ENCODE measurements at places on chromosomes 12 and 14.
A peak's percentile ranks its signal among the peaks of the same experiment; 100 is the strongest.

- no peak for DNase-seq
Observed at GRCh38 chr14:91883753-91884152, 16.4 kb upstream of the TC2N start.

DNA sequence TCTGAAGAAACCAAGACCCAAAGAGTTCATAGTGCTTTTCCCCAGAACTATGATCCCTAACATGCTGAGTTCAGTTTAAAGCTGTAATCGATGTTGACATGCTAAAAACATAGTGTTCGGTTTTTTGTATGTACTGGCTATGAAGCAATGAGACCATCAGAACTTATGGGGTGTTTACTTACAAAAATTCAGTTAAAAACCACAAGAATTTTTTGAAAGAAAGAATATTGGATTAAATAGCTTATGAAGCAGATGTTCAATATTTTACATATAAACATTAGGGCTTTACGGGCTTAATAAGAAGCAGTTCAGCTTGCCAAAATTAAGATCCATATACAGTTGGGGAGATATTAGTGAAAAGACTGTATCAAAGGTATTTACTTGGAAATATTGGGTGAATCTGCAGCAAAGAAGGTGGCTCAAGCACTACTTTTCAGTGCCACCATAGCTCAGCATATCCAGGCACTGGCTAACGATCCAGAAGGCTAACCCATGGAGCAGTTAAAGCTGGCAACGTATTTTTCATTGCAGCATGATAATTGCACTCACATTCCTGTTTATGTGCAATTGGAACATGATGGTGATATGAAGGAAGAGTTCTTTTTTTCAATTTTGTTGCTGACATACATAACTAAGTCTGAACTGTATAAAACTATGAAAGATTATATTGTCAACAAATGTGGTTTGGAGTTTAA is 125.9 kb downstream of the EFCAB11 start:
- no peak for DNase-seq

GRCh38 chr14:89641495-89642175 is 224.6 kb upstream of the FOXN3 start:
- DNase-seq: no peak

- DNase-seq: no peak
Observed at GRCh38 chr14:64953310-64953654, 10.7 kb upstream of the GPX2 start.

DNA sequence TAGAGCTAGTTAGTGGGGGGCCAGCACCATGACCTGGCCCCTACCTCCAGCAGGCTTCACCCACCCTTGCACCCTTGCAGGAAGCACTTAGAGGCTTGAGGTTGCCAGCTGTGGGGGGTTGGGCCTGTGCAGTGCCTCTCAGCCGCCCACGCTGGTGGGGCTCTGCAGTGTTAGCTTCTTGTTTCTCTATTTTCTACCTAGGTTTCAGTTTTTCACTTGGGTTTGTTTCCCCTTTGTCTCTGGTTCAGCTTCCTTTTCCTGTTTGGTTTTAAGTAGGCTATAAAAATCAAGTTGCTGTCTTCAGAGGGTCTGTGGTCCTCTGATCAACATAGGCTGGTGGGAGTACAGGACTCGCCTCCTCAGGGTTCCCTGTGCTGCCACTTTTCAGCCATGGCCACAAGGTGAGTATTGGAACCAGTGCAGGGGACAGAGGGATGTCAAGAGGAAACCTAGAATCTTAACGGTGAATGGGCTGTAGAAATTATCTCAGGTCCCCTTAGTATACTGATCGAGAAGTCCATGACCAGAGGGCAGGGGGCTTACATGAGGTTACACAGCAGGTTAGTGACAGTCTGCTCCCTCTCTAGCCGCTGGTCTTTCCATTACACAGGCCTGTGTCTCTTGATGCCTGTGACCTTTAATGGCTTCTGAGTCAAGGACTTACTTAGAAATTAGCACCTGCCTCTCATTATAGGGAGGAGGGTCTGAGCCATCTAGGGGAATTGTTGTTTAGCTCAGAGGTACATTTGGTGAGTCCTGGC is at the start of gene EVL:
Gene EVL, plus strand, starts transcription at position 312 of the 761 bp plus-strand sequence. Its CDS starts 79 bp downstream, at position 391.
- DNase-seq: no peak

DNA sequence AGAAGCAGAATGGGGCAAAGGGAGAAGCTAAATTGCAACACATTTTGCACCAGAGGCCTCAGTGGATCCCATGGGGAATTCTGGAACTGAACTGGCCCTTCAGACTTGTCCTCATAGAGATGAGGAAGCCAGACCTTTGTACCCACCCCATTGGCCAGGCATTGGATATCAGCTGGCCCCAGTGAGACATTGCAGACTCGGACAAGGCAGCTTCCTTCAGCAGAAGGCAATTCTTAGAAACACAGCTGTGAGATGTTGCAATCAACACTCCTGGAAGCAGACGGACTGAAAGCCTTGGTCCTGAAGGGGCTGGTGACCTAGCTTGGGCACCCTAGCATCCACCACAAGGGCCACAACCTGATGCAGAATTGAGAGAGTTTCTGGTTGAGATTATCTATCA is 218.1 kb downstream of the MSRB3 start:
- DNase-seq: no peak

- no peak for DNase-seq
Observed at GRCh38 chr12:104505095-104505818, 48.5 kb downstream of the CHST11 start.

DNA sequence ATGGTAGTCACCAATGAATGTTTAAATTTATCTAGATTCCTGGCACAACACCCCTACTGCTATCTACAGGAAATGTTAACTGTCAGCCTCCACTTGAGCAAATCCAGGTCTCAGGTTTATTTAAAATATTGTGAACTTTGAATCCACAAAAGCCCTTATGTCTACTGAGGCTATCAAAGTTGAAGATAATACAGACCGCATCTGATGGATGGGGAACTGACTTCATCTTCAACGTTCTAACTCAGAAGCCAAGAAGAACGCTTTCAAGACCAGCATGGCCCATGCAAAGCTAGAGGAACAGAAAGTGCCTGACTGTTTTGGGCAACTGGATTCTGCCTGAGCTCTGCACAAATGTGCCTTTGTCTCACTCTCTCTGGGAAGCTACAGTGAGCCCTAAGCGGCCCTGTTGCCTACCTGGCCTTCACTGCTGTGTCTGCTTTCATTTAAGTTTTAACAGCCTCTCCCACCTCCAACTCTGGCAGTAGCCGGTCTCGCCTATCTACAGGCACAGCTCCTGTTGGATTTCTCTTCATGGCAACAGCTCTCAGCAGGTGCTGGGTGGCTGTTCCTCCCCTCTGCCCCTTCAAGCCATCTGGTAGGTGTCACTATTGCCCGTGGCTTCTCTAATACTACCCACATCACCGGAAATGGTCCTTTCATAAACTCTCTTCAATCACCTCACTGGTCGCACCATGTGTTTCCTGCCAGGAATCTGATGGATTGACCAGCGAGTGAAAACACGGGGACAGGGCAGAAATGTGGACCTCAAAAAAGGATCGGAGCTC is 112.1 kb upstream of the OVCH1 start:
- DNase-seq: no peak

DNA sequence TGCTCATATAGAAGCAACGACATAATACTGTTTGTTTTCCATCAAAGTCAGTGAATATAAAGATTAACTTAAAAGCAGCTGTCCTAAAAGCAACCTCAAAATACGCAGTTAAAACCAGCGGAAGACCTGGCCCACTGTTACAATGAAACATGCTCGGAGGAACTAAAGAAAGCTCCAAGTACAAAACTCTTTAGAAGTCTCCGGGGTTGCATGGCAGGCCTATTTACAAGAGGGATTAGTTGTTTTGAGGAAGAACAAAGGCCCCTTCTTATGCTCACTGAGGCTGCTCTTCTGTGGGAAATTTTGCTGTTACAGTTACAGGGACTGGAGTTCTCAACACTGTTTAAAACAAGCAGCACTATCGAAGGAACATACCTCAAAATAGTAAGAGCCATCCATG is 75.9 kb upstream of the C12orf71 start:
- no peak for DNase-seq

GRCh38 chr12:12891080-12891880 is at the start of gene GPRC5A:
Gene GPRC5A (plus strand): TSS chr12:12891562. CDS start chr12:12908250, 16,688 bp downstream.
- peak; percentile 99 for DNase-seq

DNA sequence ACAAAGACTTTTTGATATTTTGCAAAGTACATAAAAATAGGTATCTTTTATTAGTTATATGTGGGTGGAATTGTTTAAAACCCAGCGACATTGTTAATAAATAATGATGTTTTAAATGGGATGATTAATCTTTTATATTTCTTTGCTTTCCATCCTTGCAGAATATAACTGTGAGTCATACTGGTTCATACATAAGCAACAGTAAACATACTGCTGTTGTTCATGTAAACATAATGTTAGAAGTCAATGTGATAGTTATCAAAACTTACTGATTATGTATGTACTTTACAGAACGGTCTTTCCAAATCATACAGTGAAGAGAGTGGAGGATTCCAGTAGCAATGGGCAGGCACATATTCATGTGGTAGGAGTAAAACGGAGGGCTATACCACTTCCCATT is 119.8 kb downstream of the ARID2 start:
- no peak for DNase-seq

GRCh38 chr12:22788913-22789312 is 163.9 kb downstream of the ETNK1 start:
- DNase-seq: no peak

DNA sequence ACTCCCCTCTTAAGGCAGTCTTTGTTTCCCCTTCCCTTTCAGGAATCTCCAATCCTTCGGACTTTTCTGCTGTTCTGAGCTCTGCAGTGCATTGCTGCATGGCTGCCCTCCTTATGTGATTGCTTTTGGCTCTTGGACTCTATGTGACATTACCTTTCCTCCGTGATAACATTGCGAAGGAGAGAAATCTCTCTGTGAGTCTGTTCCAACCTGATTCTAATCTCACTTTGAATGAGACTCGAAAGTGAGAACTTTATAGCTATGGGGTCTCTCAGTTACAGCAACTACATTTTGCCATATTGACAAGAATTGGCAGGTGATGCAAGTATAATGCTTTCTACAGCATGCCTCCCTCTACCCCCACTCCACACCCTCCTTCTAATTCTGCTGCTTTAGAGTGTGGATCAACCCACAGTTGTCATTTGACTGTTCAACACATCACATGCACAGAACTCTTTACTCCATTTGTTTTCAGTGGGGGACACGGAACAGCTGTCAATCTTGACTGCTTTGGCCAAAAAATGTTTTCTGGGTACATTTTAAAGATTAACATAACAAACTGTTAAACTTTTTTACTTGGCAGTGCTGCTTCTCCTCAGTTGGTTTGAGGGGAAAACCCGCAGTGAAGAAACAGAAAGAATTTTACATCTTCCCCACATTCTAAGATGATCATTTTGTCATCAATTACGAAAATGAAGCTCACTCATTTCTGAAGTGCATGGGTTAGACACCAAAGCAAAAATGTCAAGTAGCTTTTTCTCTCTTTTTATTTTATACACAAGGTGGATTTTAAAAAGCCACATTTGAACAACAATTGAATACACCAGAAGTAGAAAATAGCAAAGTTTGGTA is 125.5 kb upstream of the RMST start:
- no peak for DNase-seq

DNA sequence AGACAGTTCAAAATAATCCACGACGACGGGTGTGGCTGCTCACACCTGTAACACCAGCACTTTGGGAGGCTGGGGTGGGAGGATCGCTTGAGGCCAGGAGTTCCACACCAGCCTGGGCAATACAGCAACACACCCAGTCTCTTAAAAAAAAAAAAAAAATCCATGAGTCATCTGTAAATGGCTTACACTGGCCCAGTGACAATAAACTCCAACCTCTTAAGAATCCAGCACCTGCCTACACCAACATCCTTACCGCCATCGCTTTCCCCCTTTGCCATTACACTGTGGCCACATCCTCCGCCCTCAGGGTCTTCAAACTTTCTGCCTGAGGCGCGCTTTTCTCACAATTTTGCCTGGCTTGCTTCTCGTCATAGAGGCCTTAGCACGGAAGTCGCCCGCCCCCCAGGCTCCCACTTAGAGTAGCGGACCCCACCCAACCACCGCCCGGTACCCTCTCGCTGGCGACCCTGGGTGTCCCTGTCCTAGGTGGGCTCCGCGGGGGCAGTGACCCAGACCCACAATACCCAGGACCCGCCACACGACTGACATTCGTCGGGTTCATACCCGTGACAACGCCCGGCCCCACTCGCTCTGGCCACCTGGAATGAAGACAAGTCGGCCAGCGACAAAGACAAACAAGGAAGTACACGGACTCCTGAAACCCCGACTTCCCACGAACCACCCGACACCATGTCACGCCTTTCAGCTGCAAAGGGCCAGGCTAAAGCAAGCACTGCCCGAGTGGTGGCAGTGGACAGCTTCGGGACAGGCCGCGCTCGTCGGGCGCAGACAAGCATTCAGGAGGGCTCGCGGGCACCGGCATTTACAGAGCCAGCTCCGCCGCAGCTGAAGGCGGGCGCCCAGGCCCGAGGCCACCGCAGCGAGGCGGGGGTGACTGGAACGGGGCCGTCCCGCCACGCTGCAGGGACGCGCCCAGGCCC is 636 bp downstream of the GOLGA3 start:
- DNase-seq: no peak

- no peak for DNase-seq
Observed at GRCh38 chr12:108616941-108617858, 16.5 kb downstream of the SELPLG start.

DNA sequence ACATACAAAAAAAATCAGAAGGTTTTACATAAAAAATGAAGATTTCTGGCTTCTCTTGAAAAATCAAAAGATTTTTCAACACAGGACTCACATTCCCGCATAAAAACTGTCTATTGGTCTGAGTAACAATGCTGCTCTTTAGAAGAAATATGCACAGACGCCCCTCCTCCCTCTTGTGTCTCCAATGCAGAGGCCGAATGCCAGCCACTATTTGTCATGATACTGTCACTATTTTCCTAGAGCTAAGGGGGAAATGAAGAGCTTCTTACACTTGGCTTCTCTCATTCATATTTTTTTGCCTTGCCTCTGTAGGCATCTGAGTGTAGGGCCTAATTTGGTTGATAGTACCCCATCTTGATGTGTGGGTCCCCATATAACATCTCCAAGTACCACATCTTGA is 98.0 kb downstream of the BBS10 start:
- no peak for DNase-seq

DNA sequence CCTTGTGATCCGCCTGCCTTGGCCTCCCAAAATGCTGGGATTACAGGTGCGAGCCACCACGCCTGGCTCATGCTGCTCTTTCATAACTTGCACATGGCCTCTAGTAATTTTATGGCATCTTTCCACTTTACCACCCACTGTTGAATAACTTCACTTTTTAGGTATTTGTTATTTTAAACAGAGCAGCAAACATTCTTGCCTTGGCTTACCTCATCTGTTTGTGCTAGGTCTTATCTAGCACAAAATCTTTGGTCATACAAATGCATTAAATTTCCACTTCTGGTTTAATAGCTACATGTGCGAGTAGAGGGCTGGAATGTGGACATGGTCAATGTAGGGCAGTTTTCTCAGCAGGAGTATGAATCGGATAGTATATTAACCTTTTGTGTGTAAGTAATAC is 38.8 kb upstream of the ATF7IP start:
- DNase-seq: no peak

DNA sequence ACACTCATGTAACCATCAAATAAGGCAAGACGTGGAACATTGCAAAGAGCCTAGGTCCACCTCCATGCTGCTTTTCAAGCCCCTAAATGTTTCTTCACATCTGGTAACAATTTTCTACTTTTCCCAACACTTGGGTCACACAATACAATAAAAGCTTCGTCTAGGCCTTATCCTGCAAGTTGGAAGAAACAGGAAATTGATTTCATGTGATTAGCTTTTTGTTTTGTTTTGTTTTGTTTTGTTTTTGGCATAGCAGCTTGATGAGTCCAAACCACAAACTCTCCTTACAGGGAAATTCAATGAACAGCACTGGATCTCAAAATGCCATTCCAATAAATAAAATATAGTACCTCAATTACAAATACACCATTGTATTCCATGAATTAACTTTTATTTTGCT is 19.3 kb downstream of the TAS2R50 start:
- no peak for DNase-seq

GRCh38 chr14:75244121-75244520 is 34.5 kb upstream of the FOS start:
- no peak for DNase-seq

Measured in HS-27A (cell line).